ENCODE measurements at places on chromosomes 13 and 19.

DNA sequence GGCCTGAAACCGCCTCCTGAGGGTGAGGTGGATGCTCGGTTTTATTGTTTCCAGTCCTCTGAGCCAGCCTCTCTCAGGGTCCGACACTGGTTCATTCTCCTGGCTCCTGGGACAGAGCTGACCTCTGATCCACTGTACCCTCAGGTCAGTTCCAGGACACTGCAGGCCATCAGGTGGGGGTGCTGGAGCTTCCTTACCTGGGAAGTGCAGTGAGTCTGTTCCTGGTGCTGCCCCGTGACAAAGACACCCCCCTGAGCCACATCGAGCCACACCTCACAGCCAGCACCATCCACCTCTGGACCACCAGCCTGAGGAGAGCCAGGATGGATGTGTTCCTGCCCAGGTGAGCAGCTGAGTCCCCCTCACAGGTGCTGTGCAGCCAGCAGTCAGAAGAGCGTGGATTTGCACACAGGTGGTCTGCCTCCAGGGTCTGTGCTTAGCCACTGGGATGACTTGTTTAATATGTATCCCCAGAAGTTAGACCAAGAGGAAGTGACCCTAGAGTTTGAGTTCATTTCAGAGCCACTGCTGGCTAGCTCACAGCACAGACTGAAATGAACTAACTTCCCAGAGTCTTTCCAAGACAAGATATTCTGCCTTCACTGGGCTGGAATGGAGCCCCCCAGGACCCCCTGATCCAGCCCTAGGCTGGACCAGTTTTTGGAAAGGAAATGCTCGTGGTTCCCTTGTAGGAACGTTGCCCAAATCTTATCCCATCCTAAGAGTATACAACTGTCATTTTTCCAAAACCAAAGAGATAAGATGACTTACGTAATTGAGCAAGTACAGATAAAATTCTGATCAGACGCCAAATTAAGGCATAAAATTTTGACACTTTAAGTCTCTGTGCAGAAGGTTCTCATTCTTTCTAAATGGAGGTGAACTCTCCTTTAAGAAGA lies 8.8 kb downstream of the SERPINE3 start:
- no peak for DNase-seq

DNA sequence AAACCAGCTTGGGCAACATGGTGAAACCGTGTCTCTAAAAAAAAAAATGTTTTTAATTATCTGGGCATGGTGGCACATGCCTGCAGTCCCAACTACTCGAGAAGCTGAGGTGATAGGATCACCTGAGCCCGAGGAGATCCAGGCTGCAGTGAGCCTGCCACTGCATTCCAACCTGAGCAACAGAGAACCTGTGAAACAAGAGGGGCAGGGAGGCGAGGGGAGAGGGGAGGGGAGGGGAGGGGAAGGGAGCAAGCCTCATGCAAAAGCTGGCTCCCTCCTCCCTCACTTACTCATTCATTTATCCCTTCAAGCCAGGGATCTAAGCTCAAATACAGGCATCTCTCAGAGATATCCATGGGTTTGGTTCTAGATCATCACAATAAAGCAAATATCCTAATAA lies 8.9 kb downstream of the ATP7B start:
- DNase-seq: no peak

GRCh38 chr13:71593566-71593965 lies 273.4 kb downstream of the DACH1 start:
- no peak for DNase-seq

- DNase-seq: no peak
These were observed 81.4 kb downstream of the LMO7 start for GRCh38 chr13:75717525-75717924.

GRCh38 chr19:46748325-46749109 lies 2.3 kb upstream of the STRN4 start:
- peak; percentile 56 for DNase-seq

DNA sequence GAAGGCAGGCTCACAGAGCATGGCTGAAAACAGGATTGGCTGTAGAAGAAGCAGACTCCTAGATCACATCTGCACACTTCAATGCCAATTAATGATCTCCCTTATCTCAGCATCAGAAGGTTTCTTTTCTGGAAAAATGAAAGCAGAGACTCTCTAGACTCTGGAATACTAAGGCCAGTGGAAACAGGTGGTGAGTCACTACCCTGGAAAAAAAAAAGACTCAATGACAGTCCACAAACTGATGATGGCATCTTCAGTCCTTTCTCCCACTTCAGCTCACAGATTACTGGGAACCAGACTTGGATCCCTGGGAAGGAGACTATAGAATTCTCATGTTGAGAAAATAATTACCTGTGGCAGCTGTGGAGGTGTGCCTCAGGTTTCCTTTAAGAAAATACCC lies 47.5 kb upstream of the MBNL2 start:
- no peak for DNase-seq

GRCh38 chr19:48874303-48875135 lies 2.3 kb downstream of the PPP1R15A start:
- peak; percentile 43 for DNase-seq

GRCh38 chr13:107117327-107118012 lies 549.5 kb upstream of the ARGLU1 start:
- no peak for DNase-seq

- no peak for DNase-seq
These were observed 99.6 kb upstream of the MBNL2 start for GRCh38 chr13:97122381-97122996.

GRCh38 chr19:10211061-10211460 lies 16.3 kb upstream of the DNMT1 start:
- no peak for DNase-seq
